ENCODE measurements at places on chromosomes 1 and 21.

DNA sequence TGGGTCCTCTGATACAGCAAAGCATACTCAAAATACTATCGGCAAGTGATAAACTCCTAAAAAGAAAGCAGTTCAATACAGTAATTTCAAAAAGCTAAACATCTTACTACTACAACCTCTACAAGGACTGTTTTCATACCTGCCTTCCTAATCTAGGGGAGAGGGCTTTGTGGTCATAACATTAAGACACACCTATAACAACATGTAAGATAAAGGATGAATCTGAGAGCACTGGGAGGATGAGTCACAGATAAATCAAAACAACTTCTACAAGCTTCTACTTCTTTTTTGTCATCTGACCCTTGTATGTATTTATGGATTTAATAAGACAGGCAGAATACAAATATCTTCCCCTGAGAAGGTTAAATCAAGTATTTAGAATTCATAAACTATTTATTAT, 40.0 kb downstream of the LTN1 start:
- no peak for DNase-seq

- no peak for DNase-seq
Observed at GRCh38 chr1:68449901-68450300, at the start of gene RPE65. TSS of gene RPE65 (minus strand) at chr1:68449954. CDS start at chr1:68449905, 49 bp downstream.

GRCh38 chr1:24709791-24710441, 35.3 kb upstream of the CLIC4 start:
- DNase-seq, result no peak

GRCh38 chr1:96971439-96971838, 249.9 kb downstream of the PTBP2 start:
- no peak for DNase-seq

DNA sequence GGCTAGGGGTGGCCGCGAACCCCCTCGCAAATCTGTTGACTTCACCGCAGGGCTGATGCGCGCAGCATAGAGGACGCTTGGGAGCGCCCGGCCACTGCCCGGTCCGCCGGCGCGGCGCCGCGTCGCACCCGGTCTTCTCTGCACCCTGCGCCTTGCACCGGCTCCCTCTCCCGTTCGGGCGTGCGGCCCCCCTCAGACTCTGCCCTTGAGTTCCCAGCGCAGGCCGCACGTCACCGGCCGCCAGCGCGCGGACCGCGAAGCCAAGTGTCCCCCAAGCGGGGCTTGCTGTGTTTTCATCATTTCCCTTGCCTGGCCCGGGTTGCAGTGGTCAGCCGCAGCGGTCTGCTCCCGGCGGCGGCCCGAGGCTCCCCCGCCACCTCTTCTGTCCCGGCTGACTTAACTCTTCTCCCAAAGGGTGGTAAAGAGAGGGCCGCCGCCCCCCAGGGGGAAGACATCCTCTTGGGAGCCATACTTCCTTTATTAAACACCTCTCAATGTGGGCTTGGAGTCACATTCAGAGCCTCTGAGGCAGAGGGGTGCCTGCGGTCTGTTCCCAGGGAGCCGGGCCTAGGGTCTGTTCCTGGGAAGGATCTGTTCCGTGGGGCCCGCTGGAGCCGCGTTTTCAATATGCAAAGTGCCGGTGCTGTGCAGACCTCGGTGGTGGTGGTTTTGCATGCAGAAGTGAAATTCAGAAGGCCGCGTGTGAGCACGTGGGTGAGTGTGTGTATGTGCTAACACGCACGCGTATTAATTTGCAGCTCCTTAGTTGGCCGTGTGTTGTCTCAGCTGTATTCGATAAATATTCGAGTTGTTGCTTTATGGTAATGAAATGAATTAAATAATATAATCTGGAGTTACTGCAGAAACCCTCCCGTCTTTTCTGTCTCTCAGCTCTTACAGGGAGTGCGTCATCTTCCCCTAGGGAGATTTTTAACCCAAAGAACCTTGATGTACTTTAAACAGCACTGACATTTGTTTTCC, 17.6 kb downstream of the PBX1 start:
- DNase-seq, result no peak

DNA sequence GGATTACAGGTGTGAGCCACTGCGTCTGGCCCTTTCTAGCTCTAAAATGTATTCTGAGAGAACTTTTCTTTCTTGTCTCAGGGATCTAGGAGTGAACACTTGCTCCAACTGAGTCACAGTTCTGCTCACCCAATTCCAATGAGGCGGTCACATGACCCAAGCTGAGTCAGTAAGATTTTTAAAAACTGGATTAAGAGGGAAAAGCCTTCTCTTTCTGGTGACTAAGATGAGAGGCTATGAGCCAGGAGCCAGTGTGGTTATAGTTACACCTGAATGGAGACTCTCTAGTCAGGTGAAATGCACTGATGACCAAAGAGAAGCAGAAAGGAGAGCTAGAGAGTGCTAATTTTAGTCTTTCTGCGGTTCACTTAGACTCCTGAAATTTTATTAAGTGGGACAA, 9.5 kb upstream of the DEPDC1 start:
- DNase-seq, result no peak

DNA sequence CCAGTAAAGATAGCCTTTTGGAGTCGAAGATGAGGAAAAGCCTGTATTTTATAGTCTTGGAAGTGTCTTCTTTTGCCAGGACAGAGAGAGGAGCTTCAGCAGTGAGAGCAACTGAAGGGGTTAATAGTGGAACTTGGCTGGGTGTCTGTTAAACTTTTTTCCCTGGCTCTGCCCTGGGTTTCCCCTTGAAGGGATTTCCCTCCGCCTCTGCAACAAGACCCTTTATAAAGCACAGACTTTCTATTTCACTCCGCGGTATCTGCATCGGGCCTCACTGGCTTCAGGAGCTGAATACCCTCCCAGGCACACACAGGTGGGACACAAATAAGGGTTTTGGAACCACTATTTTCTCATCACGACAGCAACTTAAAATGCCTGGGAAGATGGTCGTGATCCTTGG, at the start of gene VCAM1:
Gene VCAM1, plus strand, starts transcription at position 253 of the 400 bp plus-strand sequence. Its CDS starts 119 bp downstream, at position 372.
- DNase-seq, result no peak

DNA sequence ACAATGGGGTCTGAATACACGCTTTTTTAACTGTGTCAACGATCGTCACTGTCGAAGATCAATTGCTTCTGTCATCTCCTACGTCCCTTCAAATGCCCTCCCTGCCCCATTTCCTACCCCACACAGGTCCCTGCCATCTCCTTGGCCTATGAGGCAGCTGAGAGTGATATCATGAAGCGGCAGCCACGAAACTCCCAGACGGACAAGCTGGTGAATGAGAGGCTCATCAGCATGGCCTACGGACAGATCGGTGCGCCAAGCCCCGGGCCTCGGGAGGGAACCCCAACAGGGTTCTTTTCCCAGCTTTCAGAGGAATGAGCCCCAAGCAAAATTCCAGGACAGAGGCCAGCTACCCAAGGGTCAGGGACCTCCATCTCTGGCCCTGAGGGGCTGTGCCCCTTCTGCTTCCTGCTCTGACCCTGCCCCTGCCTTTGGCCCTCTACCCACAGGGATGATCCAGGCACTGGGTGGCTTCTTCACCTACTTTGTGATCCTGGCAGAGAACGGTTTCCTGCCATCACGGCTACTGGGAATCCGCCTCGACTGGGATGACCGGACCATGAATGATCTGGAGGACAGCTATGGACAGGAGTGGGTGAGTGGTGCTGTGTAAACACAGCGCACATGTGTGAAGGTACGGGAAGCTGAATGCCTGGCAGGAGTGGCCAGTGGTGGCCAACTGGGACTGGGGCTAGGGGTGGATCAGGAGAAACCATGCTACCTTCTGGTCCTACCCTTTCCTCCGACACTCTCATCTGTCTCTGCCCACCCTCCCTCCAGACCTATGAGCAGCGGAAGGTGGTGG, 15.1 kb upstream of the ATP1A4 start:
- DNase-seq, result no peak

GRCh38 chr1:113647164-113647563, 112.1 kb downstream of the PHTF1 start:
- peak; percentile 3 for DNase-seq

- no peak for DNase-seq
Observed at GRCh38 chr1:199054694-199055093, 415.9 kb downstream of the PTPRC start.

DNA sequence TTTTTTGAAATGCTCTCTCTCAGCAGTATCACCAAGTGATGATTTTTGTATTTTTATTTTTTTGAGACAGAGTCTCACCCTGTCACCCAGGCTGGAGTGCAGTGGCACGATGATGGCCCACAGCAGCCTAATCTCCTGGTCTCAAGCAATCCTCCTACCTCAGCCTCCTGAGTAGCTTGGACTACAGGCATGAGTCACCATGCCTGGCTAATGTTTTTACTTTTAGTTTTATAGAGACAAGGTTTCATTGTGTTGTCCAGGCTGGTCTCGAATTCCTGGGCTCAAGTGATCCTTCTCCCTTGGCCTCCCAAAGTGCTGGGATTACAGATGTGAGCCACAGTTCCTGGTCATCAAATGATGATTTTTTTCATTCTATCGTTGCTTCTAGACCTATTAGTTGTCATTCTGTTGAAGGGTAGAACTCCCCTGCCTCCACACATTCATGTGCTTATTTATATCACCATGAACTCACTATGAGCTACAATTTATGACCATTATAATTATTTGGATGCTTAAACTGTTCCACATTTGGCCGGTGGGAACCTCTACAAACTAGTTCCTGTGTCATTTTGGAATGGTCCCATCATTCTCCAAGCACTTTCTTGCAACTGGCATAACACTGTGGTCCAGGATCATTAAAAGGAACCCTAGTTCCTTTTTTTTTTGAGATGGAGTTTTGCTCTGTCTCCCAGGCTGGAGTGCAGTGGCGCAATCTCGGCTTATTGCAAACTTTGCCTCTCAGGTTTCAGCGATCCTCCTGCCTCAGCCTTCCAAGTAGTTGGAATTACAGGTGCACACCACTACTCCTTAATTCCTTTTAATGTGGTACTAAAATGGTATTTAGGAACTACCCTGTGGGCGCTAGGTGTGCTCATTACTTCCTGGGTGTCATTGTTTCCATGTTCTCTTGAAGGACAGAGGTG, 20.2 kb upstream of the TOR3A start:
- DNase-seq, result no peak

GRCh38 chr1:4058122-4058521, 158.1 kb upstream of the C1orf174 start:
- DNase-seq, result no peak

- no peak for DNase-seq
Observed at GRCh38 chr1:47951545-47952235, 45.5 kb downstream of the TRABD2B start.

- DNase-seq, result no peak
Observed at GRCh38 chr1:184790642-184791549, 36.2 kb upstream of the EDEM3 start.

- no peak for DNase-seq
Observed at GRCh38 chr1:108044318-108044717, 79.3 kb upstream of the VAV3 start.

DNA sequence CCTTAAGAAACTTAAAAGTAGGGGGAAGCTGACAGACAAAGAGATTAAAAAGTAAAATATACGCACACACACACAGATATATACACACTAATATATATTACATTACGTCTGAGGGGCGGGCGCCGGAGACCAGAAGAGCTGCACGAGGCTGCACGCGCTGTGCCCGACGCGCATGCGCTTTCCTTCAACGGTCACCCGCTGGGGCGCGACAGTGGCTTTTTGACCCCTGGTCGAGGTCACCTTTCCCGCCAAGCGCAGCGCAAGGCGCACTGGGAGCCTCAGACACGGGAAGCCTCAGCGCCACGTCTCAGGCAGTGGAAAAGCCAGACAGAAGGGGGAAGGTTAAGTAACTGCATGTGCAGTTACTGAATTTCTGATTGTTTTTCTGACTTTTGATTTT, at the start of gene HORMAD1:
Gene HORMAD1, minus strand, starts transcription at position 193 of the 400 bp plus-strand sequence. CDS start 1,390 bp downstream, outside the sequence.
- no peak for DNase-seq

DNA sequence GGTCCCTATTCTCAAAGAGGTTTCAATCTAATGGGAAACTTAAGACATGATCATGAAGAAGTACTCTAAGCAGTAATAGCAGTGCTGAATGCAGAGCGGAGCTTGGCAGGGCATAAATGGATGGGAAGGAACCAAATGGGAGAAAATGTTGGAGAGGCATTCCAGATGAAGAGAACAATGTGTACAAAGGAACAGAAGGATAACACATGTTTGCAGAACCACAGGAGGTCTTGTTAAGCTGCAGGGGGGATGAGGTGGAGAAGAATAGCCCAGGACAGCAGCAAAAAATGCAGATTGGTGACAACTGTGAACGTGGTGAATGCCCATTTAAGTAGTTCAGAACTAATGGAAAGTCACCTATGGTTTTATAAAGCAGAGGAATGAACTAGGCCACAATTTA, 99.1 kb downstream of the ASTN1 start:
- no peak for DNase-seq

GRCh38 chr1:160143695-160144094, 7.7 kb upstream of the ATP1A4 start:
- DNase-seq, result no peak

DNA sequence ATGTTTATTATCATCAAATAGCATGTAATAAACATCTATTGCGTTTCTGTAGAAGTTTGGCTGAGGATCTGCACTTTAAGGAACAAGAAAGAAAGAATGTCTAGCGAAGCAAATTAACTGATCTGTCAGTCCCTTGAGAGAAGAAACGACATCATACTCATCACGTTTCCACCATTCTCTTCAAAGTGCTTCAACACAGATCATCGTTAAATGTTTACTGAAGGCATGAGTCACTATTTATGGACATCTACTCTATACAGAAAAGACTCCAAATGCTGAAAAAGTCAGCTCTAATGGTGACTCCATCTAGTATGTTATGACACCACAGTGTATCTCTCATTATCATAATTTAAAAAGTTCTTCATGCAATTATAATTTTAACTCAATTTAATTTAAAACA, 369.1 kb downstream of the RGS7 start:
- peak; percentile 36 for DNase-seq

- DNase-seq, result no peak
Observed at GRCh38 chr1:110328274-110328673, 10.9 kb upstream of the RBM15 start.

DNA sequence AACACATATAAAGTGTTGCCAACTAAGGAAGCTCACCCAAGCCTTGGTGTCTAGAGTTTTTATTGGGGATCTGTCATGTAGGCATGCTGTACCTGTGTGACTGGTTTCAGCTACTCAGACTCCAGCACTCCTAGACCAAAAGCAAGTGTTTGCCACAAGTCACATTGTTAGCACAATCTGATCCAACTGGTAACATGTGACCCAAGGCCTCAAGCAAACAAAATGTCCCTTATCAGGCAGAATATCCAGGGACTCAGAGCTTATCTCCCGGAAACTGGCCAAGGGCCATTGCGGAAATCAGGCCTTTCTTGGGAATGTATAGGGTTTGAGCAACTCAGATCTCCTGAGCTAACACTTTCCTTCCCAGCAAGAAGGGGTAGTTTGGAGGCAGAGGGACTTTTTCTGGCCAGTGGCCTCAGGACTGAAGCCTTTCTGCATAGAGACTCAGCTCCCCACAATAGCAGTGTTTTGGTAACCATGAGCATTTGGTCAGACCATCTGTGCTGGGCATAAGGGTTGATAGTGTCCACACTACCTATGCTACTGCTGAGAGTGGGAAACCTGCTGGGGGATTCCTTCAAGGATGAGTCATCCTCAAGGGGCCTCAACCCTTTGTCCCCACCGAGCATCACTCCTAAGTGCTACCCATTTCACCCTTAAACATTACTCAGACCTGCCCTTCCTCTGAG, 29.6 kb downstream of the NHLH2 start:
- DNase-seq, result no peak

Data from HS-5 (cell line).